ENCODE measurements at places on chromosomes 11 and 22.

GRCh38 chr11:76317296-76317695 lies 63.6 kb downstream of the THAP12 start:
- no peak for DNase-seq

GRCh38 chr11:70666311-70666710 lies 268.0 kb downstream of the CTTN start:
- DNase-seq, result no peak

DNA sequence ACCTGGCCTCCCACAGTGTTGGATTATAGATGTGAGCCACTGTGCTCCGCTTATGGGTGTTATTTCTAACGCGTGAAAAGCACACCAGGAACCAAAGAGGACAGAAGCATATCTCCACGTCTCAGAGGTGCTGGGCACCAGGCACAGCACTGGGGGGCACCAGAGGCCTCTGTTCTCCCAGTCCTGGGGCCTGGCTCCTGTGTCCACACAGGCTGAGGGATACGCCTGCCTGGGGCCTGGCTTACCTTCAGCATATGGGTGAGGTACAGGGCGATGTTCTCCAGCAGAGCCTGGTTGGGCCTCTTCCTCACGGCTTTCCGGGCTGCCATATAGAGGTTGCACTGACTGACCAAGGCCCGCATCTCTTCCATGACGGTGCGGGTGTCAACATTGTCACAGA lies 24.7 kb upstream of the NAP1L4 start:
- no peak for DNase-seq

DNA sequence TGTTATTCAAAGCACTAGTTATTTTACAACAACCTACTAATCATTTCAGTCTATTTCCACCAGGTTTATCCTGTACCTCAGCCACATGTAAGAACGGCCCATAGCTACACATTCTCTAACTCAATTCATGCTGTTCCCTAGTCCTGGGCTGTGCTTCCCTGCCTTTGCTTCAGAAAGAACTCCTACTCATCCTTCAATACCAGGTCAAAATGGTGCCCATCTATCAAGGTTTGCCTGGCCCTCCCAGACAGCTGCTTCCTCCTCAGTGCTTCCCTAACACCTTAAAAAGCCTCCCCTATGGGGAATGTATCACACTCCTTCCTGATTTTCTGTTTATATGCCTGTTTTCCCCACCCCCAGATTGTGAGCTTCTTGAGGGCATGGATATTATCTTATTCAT lies 400.7 kb downstream of the MN1 start:
- DNase-seq, result no peak

DNA sequence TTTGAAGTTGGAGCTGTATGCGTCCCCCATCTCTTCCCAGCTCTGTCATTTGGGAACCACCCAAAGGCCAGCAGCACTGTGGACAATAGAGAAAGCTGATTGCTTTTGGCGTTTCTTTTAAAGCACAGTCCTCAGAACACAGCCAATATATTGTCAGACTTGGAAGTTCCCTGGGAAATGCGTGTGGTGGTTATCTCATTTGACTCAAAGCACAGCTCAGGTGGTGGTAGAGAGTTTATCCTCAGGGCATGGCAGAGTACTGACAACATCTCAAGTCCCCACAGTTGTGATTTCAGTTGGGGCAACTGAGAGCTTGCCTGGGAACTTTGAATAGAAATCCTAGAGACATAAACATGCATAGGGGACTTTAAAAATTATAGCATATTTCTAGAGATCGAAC lies 601.3 kb downstream of the ETS1 start:
- DNase-seq, result no peak

DNA sequence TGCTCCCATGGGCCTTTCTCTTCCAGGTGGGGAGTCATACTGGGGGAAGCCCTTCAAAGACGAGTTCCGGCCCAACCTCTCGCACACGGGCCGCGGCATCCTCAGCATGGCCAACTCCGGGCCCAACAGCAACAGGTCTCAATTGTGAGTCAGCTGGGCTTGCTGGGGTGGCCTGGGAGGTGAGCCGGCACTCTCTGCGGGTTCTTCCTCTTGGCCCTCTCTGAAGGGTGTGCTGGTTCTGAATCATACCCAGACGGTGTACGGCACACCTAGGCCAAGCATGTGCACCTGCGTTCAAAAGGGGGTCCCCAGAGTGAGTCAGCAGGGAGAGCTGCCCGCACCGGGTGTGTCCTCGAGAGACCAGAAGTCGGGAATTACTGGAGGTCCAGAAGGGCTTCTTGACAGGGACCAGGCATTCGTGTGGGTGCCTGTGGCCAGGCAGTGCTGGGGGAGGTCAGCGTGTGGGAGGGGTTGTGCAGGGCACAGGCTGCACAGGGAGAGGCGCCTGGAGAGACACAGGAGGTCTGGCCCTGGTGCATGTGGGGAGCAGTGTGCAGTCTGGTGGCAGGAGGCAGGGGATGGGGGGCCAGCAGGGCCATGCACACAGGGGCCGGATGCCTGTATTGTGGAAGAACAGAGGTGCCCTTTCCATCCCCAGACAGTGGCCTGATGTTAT lies 23.0 kb downstream of the PPIL2 start:
- DNase-seq, result no peak

GRCh38 chr22:23325183-23325582 lies 144.9 kb downstream of the BCR start:
- no peak for DNase-seq

GRCh38 chr11:45021692-45022141 lies 71.0 kb upstream of the TP53I11 start:
- DNase-seq, result peak; percentile 65

DNA sequence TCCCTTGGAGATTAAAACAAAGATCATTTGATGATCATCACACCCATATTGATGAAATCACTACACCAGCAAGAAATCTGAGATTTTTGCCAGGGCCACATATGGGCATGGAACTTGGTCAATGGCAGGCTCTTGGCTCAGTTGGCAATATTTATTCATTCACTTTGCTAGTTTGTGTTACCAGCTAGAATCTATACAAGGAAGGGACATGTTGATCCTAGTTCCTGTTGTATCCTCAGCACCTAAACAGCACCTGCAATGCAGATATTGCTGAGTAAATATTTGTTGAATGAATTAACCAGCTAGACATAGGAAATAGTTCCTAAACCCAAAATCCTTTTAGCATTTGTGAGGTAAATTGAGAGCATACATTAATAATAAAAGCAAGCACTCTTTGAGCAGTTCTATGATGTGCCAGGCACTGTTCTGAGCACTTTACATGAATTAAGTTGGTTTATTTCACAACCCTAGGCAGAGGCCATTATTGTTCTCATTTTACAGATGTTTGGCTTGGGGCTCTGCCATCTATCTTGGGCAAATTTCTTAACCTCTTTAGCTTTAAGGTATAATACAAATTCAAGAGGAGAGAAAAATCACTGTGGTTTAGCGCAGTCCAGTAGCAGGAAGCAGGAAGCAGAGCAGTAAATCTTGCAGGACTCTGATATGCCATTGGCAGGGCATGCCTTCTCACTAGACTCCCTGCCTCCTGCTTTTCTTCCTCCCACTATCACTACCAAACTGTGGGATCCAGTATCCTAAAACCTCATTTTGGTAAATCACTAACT lies 1.6 kb downstream of the TRIM68 start:
- no peak for DNase-seq

DNA sequence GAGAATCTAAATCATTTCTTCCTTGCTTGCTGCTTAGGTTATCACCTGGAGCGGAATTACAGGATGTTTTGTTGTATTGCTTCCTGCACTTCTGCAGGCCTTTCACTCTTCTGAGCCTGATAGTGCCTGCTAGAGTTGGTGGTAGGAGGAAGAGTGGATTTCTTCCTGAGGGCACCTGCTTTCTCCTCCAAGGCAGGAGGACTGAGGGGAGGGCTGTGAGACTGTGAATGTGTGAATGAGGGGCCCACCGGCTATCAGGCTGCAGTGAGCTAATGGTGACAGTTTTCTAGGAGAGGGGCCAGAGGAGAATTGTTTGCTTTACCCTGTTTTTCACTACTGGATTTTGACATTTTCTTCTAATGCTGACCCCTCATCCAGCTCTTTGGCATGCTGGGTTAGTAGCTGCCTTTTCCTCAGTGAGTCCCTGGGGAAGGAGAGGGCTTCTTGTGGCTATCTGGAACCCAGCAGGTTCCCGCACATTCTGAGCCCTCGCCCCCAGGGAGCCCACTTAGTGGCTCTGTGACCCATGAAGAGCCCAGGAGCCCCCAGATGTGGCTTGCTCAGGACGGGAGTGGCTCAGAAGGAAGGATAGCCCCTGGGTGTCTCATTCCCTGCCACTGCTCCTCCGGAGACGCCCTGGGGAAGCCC lies 39.1 kb downstream of the DIXDC1 start:
- no peak for DNase-seq

DNA sequence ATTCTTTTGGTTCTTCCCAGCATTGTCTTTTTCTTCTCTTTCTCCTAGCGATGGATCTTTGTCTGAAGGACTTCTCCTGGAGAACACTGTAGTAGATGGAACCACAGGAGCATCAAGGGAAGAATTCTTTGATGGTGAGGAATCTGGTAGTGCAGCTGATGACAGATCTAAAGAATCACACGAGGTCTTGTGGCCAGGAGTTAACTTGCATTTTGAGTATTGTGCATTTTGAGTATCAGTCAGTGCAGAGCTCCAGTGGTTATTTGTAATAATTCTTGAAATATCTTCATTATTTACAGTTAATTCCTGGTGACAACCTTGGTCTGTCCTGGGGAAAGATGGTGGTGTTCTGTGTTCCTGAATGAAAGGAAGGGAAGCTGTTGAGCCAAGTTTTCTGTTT lies 14.5 kb upstream of the POGLUT3 start:
- DNase-seq, result no peak

DNA sequence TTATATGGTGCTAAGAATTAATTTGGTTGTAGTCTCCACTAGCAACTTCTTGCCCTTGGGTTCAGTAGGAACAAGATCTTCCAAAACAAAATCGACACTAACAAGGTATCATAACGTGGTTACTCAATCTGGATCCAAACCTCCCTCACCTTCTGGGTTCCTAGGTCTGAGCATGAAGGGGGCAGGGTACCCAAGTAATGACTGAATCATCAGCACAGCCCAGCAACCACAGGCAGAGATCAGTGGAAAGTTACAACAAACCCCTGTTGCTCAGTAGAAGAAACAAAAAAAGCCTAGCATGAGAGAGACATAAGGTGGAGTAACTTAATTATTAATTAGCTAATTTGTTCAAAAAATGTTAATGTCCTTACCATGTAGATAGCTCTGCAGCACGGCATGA lies 221.4 kb downstream of the BLID start:
- no peak for DNase-seq

DNA sequence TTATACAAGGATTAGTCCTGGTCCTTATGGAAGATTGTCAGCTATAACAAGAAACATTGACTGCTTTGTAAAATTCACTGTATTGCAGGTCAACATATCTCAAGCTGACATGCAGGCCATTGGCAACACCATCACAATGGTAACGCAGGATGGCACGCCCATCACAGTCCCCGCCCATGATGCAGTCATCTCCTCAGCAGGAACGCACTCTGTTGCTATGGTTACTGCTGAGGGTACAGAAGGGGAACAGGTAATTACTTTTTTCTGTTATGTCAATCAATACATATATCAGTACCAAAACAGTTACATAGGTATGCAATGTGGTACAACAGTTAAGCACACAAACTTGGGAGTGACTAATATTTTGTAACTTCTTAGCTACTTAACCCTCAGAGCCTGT lies 55.3 kb downstream of the ZNF143 start:
- DNase-seq, result no peak

DNA sequence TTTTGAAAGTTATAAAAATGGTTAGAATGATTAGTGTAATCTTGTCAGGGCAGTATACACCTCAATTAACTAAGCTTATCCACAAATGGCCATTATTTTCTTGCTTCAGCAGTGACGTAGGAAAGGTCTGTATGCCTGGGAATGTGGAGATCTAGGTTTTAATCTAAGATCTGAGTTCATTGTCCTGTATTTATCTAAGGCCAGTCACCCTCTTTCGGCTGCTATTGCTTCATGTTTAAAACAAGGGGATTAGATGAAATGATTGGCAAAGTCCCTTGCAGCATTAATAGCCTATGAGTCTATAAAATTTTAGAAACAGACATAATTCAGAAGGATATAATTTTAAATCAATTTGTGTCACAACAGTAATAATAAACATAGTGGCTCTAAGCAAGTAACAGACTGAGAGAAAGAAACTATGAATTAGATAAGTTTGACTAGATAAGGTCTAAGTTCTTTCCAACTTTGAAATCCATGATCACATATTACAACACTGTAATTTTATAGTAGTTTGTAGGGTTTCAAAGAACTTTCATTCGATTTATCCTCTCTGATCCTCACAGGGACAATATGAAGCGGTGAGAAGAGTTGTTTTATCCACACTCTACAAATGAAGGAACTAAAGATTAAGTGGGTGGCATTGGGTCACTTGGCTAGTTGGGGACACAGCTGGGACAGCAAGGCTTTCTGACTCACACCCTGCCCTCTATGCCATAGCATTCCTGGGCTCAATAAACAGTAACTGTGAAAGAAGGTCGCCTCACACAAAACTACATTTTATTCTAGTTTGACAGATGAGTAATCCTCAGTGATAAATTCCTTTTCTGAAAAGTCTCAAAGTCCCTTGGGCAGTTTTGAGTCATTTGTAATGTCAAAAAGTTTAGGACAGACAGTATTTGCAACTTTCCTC lies 60.6 kb upstream of the RDX start:
- DNase-seq, result no peak

DNA sequence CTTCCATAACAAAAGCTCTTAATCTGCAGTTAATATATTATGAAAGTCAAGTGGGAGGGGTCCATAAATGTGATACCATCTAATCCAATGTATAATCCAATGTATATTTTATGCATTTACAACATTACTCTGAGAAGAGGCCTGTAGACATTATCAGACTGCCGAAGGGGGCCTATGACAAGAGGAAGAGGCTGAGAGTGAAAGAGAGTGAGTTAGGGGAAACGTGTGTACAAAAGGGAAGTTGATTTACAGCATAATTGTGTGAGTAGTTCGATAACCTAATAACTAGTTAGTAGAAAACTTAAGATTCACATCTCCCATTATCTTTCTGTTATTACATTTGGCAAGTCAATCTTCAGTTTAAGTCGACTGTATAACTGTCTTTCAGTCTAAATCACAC lies 86.6 kb downstream of the DDX10 start:
- DNase-seq, result no peak

DNA sequence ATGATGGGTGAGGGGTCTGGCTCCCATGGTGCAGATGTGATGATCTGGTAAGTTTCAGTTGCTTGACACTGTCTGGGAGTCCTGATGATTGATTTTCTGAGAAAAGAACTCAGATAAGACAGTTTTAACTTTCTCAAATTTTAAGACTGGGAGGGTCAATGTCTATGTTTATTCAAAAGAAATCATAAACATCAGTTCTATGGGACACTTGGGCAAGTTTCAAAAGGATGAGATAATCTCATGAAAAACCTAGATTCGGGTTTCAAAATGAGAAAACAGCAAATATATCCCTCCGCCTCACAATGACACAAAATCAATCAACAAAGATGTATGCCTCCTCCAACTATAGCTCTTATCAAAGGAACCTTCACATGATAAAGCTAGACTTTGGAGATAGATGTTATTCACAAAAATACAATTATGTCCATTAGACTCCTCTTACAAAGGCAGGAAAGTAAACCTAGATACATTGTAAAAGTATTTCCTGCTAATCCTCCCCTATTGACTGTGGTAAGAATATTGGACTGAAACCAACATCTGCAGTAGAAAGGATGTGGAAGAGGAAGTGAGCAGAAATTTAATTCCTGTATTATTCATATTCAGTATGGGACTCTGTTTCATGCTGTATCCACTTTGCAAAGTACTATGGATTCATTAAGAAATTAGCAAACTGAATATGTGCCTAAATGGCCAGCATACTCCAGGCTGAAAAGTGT lies 21.6 kb downstream of the SVIP start:
- DNase-seq, result no peak

All from COR-L47 (cell line).